ENCODE measurements at places on chromosomes 5 and 9.

DNA sequence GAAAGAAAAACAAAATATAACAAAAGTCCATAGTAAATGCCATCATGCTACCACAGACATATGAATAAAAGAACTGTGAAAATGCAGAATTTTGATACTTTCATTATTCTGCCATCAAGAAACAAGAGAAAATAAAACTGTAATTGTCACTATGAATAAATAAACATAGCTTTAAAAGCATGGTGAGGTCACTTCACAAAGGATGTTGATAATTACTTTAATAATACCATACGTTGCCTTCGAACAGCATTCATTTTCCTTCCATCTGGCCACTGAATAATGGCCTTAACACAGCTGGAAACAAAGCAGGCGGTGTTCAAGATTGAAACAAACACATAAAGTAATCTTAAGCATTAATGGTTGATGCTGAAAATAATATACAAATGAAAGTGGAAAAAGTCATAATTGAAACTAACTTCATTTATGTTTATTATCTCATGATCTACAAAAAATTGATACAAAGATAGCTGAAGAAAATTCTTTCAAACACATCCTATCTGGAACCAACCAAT lies 102.0 kb downstream of the AGTPBP1 start:
- DNase-seq = peak; percentile 10

- no peak for DNase-seq
Measured at GRCh38 chr9:88874391-88874790, 116.9 kb upstream of the S1PR3 start.

GRCh38 chr5:25568989-25569625 lies 924.3 kb upstream of the CDH10 start:
- DNase-seq = no peak

DNA sequence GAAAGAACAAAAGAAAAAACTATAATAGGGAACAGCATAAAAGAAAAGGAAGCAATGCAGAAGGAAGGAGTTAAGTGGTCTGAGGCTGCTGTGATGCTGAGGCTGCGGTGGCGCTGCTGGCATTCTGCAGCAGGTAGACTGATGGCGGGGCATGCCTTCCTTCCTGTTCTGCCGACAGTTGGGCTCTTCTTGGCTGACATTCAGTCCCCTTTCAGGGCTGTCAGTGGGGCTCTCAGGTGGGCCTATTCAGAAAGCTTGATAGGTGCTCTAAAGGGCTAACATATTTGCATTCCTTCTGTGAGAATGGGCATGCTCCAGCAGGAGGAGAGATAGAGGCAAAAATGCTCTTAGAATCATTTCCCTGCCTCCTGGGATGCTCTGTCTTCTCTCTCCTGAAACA lies 5.1 kb upstream of the CLINT1 start:
- DNase-seq = no peak

DNA sequence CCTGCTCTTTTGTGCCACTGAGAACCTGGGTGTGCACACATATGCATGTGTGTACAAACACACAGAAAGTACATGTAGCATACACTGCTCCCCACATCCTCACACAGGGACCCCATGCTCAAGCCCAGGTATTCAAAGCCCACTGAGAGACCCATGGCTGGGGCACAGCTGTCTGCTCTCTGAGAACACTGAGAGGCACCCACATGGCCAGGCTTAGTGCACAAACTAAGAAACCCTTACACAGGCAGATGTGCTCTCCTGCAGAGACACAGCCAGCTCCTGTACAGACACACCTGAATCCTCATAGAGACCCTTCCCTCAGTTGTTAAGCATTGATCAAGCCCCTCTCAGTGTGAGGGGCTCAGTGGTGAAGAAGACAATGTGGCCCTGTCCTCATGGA lies 92.5 kb downstream of the CACNA1B start:
- no peak for DNase-seq

DNA sequence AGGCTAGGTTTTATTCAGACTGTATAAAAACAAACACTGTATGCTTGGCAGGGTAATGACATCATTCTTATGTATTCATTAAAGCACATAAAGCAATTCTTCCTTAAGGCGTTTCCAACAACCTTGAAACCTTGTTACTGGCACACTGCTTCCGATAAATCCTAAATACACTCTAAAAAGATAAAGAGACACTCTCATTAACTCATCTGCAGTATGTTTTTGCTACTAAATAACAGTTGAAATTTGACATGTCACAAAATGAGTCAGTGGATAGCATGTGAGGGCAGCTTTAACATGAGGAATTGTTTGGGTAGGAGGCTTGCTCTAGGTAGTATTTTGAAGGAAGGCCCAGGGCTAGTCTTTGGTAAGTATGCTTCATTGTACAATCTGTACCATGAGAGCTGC lies 13.7 kb downstream of the YIPF5 start:
- no peak for DNase-seq

- DNase-seq = peak; percentile 17
Measured at GRCh38 chr9:129487658-129488483, 133.0 kb downstream of the C9orf50 start.

DNA sequence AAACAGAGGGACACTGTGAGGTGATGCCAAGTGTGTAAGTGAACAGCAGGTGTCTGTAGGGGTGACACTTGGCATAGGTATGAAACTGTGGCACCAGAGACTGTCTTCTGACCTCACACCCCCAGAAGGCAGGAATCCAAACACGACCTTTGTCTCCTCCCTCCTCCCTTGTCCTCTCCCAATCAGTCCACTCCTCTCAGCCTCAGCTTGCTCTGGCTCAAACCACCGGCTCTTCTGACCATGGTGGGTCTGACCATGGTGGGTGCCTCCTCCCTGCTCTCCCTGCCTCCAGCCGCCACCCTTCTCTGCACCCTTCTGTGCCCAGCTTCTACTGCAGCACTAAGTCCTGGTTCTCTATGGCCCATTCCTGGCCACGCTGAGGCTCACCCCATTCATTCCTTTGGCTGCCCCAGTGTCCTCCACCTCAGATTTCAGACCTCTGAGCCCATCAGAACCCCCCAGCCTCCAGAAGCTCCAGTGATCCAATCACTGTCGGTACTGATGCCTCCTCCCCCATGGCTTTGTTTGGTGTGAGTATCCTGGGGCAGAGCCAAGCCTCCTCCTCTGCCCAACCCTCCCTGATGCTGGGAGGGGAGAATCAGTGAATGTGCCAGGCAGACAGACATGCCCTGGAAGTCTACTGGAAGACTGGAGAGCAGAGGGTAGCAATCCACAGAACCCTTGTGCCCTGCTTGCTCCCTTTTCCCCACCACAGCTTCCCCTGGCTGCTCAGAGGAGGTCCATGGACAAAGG lies 1.7 kb upstream of the ARID3C start:
- no peak for DNase-seq

- no peak for DNase-seq
Measured at GRCh38 chr5:146921225-146921624, 42.7 kb upstream of the PPP2R2B start.

GRCh38 chr5:135253601-135254178 lies 145.3 kb downstream of the MACROH2A1 start:
- DNase-seq = no peak

GRCh38 chr5:125214080-125214479 lies 467.6 kb upstream of the ZNF608 start:
- DNase-seq = no peak

DNA sequence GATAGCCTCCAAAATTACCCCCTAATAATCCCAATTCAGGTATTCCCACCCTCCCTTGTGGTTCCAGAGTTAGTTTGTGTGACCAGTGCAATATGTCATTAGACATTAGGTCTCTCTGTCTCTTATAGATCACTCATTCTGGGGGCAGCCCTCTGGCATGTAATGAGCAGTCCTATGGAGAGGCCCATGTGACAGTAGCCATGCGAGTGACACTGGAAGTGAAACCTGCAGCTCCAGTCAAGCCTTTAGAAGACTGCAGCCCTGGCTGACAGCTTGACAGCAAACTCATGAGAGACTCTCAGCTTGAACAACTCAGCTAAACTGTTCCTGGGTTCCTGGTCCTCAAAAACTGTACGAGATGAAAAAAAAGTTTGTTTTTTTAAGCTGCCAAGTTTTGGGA lies 54.0 kb upstream of the HSPB3 start:
- DNase-seq = no peak

- no peak for DNase-seq
Measured at GRCh38 chr5:107619781-107620180, 51.0 kb downstream of the EFNA5 start.

DNA sequence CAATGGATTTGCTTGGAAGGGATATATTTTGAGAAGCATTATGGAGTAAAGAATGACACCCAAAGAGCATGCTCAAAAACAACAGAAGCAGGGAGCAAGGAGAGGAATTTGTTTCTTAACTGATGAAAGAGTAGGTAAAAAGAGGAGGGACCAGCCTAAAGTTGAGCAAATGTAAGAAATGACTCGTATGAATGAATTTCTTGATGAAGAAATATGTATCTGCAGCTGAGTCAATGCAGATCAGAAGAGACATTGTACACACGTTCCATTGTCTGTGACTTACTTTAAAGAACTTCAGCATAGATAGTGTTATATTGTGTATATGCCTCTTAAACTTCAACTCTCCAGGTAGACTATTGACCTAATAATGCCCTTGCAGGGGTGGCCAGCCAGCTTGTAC lies 112.7 kb upstream of the NREP start:
- DNase-seq = no peak

DNA sequence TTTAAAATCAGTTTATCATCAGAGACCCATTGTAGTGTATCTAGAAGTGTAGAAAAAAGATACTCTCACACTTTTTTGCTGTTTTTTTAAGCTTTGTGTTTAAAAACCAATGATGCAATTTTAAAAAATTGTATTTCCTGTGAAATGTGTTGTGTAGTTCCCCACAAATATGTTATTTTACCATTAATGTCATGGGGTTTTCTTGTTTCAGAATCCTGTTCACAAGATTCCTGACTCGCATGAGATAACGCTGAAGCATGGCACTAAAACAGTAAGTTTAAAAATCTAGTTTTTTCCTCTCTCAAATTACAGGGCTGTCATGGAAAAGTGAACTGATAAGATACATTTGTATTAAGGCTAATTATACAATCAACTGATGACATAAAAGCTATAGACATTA lies 58.6 kb downstream of the WDR70 start:
- DNase-seq = no peak

DNA sequence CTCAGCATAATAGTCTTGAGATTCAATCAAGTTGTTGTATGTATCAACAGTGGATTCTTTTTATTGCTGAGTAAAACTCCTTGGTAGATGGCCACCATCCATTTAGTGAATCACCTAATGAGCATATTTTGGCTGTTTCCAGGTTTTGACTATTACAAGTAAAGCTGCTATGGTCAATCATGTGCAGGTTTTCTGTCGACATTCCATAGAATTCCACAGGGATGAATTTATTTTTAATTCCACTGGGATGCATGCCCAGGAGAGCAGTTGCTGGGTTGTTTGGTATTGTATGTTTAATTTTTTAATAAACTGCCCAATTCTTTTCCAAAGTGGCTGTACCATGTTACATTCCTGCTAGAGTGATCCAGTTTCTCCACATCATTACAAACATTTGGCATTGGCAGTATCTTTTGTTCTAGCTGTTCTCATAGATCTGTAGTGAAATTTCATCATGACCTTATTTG lies 10.5 kb upstream of the S1PR3 start:
- no peak for DNase-seq

DNA sequence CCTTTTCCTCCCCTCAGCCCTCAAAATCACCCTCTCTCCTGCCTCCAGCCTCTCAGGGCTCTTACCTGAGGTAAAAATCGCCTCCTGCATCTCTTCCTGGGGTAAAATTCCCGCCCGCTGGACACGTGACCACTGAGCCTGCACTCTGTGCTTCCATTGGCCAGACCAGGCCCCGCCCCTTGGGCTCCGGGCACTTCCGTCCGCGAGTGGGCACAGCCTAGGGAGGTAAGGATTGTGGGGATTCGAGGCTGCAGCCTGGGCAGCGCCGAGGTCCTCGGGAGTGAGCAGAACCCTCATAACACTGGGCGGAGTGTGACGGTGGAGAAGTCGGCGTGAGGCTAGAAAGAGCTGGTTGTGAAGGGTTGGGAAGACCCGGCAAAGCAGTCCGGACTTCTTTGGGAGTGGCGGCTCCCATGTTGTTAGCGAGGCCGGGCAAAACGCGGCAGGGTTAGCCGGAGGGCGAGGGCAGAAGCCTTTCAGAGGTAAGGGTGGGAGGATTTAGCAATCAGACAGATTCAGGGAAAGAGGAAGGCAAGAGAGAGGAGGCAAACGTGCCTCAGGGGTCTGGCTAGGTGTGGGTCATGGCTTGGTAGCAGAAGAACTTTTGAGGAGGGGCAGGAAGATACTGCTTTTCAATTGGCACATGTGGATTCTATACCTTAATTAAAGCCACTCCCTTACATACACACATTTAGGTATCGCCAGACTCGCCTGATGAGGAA lies at the start of gene SHOC1:
Gene SHOC1, minus strand, starts transcription at position 103 of the 722 bp plus-strand sequence. CDS start 3,519 bp downstream, outside the sequence.
- DNase-seq = no peak

GRCh38 chr9:105338308-105338707 lies 93.9 kb downstream of the SLC44A1 start:
- DNase-seq = no peak

GRCh38 chr5:180824630-180825476 lies 22.2 kb upstream of the MGAT1 start:
- no peak for DNase-seq

GRCh38 chr5:58963361-58963760 lies 380.5 kb downstream of the RAB3C start:
- no peak for DNase-seq

DNA sequence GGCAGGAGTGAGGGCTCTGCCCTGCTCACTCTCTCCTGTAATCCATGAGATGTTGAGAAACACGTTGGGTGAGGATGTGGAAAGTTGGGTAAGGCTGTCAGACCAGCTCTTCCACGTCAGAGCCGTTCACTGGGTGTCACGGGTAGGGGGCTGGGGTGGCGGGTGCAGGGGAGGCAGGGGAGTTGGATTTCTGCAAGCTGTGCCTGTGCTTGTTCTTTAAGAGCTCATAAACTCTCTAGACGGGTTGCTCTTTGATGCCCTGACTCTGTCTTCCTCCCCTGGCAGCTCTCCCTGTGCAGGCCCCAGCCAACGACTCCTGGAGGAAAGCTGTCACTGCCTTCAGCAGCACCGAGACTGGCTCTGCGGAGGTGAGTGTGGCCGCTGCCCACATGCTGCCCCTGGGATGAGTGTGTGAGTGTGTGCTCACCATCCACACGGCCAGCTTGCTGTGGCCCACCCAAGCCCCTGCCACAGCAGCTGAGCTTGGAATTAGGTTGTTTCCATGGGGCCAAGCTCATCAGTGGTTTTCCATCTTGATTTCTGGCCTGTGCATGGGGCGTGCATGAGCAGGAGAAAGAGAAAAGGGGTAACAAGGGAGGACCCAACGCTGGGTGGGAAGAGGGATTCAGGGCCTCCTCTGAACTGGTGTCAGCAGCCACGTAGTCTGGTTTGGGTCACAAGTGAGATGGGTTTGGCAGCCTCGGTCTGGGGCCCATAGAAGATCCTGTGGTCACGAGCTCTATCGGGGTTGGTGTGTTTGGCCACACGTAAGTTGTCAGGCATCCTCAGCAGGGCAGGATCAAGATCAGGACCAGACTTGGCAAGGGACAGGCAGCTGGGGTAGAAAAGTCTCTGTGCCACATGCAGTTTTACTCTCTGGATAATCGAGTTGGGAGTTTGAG lies 21.0 kb upstream of the POMT1 start:
- DNase-seq = no peak

DNA sequence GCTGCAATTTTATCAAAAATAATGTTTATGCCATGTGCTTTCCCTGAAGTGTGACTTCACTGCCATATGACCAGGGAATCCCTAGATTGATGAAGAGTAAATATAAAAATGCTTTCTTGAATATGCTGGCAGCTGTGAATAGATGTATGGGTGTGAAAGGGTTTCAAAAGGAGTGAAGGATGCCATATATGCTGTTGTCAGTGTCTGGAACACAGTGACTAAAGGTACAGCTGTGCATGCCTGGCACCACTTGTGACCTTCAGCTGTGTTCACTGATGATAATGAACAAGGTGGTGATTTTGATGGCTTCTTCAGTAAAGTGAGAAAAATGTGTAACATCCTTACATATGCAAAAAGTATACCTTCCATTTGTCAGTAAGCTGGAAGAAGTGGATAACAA lies 69.7 kb downstream of the RAB24 start:
- DNase-seq = no peak
